WTC11 (cell line): ENCODE measurements at places on chromosomes 13 and 19.
A peak's percentile ranks its signal among the peaks of the same experiment; 100 is the strongest.

DNA sequence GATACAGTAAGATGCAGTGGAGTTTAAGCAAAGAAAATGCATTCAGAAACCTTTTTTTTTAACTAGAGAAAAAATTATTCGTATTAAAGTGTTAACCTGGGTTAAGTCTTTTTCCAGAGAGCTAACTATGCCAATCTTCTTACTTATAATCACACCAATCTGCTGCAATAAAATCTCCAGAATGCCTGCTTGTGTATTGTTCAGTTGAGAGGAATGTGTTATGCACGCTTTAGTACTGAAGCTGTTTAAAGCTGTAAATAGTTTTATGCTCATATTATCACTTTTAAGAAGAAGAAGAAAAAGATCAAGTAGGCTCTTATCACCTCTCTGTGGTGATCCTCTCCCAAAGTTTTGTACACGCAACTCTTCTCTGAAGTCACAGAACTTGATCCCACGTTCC, 528.7 kb downstream of the RFC3 start:
- no peak for DNase-seq

DNA sequence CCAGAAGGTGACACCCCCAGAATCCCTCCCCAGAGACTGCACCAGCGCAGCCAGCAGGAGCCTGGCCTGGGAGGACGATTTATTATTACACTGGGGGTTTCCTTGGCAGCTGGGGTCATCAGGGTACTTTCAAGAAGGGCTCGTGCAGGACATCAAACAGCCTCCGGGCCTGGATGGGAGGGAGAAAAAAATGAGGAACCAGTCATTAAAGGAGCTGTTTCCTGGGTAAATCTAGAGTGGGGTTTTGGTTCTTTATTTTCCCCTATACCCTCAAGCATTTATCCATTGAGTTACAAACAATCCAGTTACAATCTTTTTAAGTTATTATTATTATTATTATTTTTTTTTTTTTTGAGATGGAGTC, 3.1 kb downstream of the POLR1G start:
- no peak for DNase-seq

DNA sequence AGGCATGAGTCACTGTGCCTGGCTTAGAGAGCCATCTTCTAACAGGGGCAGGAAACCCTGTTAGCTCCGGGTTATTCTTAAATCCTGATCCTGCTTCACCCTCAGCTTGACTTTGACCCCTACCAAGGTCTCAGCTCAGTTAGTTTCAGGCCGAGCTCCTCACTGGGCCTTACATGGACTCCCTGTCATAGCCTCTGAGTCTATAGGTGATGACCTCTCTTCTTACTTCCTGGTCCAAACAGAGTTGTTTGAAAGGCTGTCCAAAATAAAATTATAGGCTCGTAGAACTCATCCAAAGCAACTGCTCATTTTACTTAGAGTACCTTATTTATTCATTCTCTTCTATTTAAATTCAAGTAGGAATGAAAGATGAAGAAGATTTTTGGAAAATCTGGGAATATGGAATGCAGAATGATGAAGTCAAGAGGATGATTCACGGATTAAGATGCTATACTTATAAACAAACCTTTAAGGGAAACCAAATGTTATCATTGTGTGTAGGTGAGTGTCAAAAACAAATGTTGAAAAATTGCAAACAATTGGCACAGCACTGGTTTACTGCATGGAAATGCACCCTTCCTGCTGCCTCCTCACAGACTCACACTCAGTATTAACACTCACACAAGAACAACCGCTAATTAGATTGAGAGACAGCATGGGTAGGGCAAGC, 174.1 kb downstream of the RGCC start:
- no peak for DNase-seq

DNA sequence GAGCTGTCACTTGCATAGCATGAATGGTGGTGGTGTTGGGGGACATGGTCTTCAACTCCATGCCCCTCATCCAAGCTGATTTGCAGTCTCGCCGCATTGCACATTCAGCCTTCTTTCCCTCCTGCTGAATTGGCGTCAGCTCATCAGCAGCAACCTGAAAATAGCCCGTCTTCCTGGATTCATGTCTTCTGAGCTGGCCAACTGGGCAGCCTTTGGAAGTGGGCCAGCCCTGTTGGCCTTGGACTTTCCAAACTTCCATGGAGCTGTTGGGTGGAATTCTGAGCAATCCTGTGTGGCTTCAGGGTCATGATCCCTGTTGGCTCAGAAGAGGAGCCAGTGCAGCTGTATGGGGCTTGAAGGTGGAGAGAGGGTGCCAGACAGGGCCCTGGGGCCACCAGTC, 68.8 kb downstream of the ZNF536 start:
- no peak for DNase-seq

DNA sequence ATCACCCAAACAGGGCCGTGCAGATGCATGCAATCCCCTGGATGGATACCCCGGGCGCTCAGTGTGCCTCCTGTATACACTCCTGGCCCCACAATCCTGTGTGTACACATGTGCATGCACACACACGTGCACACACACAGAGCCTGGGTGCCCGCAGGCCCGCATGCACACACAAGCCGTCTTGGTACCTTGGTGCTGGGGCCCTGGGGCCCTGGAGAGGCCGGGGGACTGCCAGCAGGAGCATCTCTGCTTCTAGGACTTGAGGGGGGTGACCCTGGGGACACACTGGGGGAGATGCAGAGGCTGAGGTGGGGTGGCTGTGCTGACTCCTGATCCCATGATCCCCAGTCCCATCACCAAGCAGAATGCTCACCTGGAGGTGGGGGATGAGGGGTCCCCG, 15.6 kb upstream of the EPOR start:
- no peak for DNase-seq

- DNase-seq: no peak
Observed at GRCh38 chr19:52094526-52095130, 937 bp downstream of the ZNF841 start.

DNA sequence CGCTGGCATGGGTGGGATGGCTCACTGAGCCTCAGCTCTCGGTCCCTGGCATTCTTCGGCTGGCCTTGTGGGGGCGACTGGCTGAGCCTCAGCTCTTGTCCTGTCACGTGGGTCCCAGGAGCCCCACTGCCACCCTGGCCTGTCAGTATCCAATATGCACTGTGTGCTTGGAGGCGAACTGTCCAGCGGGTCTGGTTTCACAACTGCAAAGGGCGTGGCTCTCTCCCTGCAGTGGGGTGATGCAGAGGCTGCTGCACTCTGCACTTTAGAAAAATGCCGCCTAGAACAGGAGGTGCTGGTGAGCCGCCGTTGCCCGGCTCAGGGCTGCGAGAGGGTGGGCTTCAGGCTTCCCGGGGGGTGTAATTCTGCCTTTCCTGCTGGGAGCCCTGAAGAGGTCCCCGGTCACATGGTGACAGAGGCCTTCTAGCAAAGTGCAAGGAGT, 17.0 kb upstream of the TMEM255B start:
- DNase-seq: peak; percentile 53

DNA sequence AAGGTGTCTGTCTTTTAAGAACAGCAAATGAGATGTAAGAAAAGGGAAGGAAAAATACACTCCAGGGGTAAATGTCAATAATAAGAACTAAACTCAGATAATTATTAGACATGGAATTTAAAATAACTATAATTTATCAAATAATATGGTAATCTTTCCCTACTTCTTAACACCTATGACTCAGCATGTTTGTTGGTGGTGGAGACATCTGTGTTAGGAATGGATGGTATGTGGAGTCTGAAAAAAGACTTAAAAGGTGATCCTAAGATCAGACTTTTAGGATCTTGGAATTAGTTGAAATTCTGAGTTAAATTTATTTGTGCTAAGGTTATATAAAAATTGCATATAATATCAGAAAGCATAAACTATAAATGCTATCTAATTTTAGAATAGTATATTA, 915.1 kb downstream of the SLITRK5 start:
- no peak for DNase-seq

GRCh38 chr13:65468628-65469027, 1761.5 kb downstream of the PCDH9 start:
- no peak for DNase-seq

DNA sequence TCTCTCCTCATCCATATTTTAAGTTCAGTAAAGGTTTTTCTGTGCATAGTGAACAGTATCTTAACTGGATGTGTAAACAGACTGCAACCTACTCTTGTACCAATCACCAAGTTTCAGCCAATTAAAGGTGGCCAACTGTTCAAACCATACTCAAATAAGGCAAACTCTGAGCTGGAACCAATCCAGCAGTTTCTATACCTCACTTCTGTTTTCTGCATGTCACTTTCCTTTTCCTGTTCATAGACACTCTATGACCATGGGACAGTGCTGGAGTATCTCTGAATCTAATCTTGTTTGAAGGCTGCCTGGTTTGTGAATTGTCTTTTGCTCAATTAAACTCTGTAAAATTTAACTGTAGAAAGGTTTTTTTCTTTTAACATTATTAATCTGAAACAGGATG, 470.3 kb upstream of the SLITRK6 start:
- DNase-seq: no peak

DNA sequence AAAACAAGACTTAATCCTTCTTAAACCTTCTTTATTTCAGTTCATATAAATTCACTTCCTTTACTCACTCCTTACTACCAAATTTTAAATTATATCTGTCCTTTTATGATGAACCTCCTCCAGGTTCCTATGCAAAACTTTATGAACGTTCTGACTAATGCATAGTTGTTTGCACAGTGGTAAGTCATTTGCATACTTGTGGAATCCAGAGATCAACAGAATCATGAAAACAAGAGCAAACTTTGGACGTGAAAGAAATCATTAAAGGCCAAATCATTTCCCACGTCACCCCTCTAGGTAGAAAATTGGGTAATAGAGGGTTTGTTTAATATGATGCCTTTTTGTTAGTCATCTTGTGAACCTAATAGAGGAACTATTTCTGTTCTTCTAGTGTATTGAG, 32.3 kb upstream of the MYCBP2 start:
- DNase-seq: no peak

GRCh38 chr13:24624801-24625231, 55.4 kb upstream of the ATP12A start:
- no peak for DNase-seq

DNA sequence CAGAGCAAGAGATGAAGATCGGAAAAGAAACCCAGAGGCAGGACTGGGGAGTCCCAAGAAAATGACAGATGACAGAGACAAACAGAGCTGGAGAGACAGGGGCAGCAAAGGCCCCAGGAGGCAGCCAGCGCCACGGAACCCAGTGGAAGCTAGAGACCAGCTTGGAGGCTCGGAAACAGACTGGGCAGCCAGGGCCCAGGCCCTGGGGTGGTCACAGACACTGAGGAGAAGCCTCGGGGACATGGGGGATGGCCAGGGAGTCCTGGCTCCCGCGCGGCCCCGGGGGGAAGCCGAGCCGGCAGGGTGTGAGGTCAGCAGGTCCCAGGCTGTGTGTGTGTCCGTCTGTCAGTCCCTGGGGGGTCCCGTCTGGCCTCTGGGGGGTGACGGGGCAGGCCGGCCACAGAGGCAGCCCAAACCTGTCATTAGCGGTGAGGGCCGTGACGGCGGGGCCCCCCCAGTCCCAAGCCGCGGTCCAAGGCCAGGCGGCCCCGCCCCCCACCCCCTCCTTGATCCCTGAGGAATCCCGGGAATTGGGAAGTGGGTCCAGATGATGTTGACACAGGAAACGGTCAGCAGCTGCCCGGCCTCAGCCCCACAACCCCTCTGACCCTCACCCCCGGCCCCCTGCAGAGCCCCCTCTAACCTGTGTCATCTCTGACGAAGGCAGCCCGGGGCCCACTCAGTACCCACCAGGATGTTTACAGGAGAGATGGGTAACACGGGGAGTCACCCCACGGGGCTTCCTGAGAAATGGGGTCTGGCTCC, 2.5 kb upstream of the TMEM190 start:
- DNase-seq: no peak

GRCh38 chr13:24788538-24788937, 24.6 kb downstream of the RNF17 start:
- DNase-seq: no peak

DNA sequence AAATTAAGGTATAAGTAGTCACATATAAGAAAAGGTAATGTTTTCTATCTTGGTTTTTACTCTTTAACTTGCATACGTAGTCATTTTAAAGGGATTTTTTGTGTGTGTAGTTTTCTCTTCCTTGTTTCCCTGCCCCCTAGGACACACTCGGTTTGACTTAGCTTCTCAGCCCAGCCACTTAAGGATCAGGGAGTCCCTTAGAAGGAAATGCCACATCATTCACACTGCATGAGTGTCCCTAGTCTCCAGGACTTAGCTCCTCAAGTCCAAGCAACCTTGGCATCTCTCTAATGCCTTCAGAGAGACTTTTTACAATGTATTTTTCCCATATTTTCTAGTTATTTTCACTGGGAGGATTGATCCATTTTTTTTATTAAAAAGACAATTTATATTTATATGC, 1407.7 kb downstream of the EFNB2 start:
- DNase-seq: no peak

GRCh38 chr19:8261347-8261746, 46.8 kb downstream of the CD320 start:
- DNase-seq: no peak

GRCh38 chr19:55305491-55305890, 19.6 kb downstream of the TMEM150B start:
- peak; percentile 75 for DNase-seq

DNA sequence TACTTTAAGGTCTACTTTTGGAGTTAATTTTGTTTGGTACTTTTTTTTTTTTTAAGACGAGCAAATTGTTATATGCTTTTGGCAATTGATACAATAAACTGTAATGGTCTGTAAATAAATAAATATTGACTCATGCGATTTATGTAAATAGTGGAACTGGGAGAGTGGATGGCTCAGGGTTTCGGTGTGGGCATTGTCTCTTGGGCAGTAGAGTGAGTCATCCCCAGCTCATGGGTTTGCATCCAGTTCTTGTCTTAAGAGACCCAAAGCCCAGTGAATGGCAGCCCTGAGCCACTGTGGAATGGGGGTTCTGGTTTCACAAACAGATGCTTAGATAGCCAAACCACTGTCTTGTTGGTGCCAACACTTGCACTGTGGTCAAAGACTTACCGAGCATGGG, 33.0 kb downstream of the FGF9 start:
- DNase-seq: no peak

GRCh38 chr13:43652760-43653159, 134.0 kb downstream of the ENOX1 start:
- DNase-seq: no peak

DNA sequence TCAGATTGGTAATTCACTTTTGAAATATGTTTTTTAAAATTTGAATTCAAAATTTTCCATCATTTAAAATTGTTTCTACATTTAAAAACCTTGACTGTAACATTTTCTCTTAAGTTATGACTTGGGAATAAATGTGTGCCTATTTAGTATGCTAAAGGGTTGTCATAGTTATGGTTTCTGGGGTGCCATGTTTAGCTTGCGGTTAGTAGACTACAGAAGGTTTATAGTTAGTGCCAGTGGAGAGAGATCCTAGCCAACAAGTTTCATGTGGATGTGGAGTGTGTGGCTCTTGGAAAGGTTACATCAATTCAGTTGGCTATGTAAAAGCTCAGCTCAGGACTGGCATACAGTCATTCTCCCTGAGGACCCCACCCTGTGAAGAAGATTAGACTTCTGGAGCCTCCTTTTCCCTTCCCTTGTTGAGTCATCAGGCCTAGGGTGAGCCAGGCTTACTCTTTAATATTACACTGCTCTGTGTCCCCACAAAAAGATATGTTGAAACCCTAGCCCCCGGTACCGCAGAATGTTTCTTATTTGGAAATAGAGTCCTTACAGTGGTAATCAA, 20.4 kb downstream of the LMO7 start:
- no peak for DNase-seq
